Vagina (tissue), 2 donors: ENCODE measurements at places on chromosomes 12 and 14.

GRCh38 chr12:57455374-57456144 lies 452 bp downstream of the INHBE start:
- DNase-seq: no peak

- no peak for DNase-seq
Measured at GRCh38 chr12:6377667-6377994, 2.3 kb upstream of the SCNN1A start.

GRCh38 chr14:50335989-50336824 lies 24.1 kb downstream of the DMAC2L start:
- no peak for DNase-seq

DNA sequence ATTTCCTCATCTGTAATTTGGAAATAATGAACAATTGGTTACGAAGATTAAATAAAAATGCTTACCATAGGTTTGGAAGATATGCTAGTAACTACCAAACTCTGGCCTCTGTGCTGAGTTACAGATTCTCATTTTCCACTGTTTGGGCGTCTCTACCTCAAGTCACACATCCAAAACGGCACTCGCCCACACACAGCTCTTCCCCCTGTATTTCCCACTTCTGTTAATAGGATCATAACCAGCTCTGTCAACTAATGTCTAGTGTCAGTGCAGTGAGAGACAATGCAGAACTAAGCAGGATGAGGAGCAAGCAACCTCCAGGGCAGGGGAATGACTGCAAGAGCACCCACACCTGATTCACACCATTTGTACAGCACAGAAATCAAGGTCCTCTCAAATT lies 10.9 kb upstream of the SYCP3 start:
- no peak for DNase-seq

- no peak for DNase-seq
Measured at GRCh38 chr12:131087991-131088700, 134.4 kb downstream of the ADGRD1 start.

GRCh38 chr12:64813723-64814122 lies 10.7 kb upstream of the TBC1D30 start:
- no peak for DNase-seq

DNA sequence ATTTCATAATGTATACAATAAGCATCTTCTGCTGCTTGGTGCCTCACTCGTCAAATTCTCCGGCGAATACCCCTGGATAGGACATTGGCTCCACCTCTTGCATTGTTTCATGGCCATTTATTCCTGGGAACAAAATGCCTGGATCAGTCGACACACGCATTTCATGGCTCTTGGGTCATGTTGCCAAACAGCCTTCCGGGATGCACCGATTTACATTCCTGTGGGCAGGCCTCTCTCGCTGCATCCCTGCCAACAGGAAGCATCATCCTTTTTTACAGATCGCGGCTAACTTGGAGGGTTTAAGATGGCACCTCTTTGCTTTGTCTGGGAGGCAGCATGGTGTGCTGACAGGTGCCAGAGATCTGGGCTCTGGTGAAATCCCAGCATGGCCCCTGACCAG lies 32.7 kb upstream of the RIMBP2 start:
- no peak for DNase-seq

- DNase-seq: no peak
Measured at GRCh38 chr14:105187935-105188524, 6.9 kb upstream of the NUDT14 start.

- no peak for DNase-seq
Measured at GRCh38 chr14:93104961-93105360, 10.8 kb downstream of the ITPK1 start.

DNA sequence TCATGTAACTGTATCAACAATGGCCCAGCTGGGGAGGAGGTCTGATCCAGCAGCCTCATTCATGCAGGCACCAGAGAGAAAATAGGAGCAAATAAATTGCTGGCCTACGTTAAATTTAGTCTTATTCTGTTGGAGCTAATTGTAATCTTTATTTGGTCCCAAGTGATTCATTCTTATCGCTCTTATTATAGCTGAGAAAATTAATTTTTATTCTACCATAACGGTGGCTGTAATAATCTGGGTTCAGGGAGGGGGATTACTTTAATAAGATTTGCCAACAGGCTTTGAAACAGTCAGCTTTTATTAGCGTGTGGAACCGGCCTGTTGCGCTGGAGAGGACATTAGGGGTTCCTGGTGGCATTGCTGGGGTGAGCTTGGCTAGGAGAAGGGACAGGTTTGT lies 254.9 kb downstream of the AACS start:
- no peak for DNase-seq
